ENCODE measurements at places on chromosomes 11 and 22.

- peak; percentile 17 for DNase-seq
Observed at GRCh38 chr11:47551086-47551485, 1.8 kb downstream of the CELF1 start.

- no peak for DNase-seq
Observed at GRCh38 chr11:61702701-61703312, 22.6 kb downstream of the DAGLA start.

DNA sequence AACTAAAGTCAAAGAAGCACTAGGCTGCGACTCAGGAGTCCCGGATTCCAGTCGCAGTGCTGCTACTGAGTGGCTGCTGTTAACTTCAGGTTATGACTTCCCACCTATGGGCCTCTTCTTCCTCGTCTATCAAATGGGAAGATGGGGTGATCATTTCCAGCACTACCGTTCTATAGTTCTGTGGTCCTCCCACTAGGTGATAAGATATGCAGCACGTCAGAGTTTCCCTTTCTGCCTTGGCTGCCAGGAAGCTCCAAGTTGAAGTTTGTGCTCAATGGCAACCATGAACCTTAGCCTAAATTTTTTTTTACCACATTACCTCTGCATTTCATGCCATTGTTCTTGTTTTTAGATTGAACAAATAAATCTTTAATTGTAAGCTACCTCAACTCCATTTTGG lies 38.7 kb downstream of the ALX4 start:
- no peak for DNase-seq

- DNase-seq, result peak; percentile 37
Observed at GRCh38 chr11:63610604-63611394, 3.4 kb downstream of the PLAAT3 start.

GRCh38 chr11:81700076-81700475 lies 1033.6 kb downstream of the FAM181B start:
- DNase-seq, result peak; percentile 52
